ENCODE measurements at places on chromosomes 13 and 19. TPM values are rescaled to one million over a fixed set of nuclear protein-coding genes. Genes with fewer than 3 reads are reported as not detected.
A peak's percentile ranks its signal among the peaks of the same experiment; 100 is the strongest.

DNA sequence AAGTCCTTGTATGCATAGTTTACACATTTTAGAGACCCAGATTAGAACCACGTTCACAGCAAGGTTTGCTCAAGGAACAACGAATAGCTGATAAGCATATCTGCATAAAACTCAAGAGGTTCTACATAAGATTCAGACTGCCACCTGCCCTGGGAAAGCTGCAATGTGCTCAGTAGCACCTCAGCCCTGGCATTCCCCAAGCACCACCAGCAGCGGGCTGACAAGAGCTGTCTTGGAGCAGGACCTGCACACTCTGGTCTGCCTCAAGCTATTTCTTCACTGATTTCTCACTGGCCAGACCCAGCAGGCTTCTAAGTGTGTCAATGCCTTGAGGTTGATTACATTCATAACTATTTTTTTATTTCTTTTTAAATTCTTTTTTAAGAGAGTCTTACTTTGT is 65.8 kb upstream of the UQCRFS1 start:
- no peak for DNase-seq

- no peak for DNase-seq
Observed at GRCh38 chr13:62142048-62142447, 726.4 kb upstream of the PCDH20 start.

PRDX2 gene
- 535 TPM for polyA plus RNA-seq

ADGRE1 gene
- polyA plus RNA-seq, result 0.03 TPM

DNA sequence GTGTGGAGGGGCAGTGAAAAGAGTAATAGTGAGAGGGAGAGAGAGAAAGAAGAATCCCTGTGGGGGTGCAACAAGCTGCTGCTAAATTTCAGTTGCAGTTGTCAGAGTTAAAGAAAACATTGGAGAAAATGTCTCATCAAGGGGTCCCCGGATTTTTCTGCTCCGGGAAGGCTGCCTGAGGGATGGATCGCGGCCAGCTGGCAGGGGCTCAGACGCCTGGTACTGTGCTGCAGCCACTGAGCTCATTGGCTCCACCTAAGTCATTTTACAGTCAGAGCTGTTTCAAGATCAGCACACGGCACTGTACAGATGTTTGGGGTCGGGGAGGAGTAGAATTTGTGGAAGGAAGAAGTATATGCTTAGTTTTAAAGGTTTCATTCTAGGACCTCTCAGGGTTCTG is 106.2 kb downstream of the SHISA2 start:
- DNase-seq, result no peak

DNA sequence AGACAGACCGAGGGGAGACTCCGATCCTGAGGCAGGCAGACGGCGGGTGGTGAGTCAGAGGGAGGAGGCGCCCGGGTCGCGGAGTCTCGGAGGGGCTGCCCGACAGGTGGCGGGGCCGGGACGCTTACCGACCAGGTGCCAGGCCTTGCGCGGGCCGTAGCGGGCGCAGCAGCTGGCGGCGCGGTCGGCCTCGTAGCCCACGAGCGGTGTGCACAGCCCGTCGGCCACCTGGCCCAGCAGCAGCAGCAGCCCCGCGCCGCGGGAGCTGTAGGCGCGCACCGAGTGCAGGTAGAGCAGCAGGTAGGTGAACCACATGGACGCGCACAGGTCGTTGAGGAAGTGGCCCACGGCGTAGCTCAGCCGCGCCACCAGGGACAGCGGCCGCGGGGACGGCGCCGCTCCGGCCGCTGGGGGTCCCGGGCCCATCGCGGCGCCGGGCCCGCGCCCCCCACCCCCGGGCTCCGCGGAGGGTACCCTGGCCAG is 367 bp downstream of the MFSD12 start:
- DNase-seq, result peak; percentile 76

DNA sequence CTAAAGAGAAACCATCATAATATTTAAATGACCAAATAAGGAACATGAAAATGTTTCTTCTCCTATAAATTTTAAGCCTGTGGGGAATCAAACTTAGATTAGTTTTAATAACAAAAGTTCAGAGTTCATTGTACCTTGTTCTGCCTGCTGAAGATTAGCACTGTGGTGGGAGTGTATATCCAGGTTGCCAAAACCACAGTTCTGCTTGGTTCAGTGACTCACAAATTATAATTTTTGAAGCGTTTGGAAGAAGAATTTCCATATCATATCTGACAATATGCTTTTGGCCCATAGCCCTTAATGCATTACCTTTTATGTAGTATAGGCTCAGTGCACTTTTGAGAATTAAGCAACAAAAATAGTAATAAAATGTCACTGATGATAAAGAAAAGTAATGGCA is 545.2 kb downstream of the GPC6 start:
- DNase-seq, result no peak

DNA sequence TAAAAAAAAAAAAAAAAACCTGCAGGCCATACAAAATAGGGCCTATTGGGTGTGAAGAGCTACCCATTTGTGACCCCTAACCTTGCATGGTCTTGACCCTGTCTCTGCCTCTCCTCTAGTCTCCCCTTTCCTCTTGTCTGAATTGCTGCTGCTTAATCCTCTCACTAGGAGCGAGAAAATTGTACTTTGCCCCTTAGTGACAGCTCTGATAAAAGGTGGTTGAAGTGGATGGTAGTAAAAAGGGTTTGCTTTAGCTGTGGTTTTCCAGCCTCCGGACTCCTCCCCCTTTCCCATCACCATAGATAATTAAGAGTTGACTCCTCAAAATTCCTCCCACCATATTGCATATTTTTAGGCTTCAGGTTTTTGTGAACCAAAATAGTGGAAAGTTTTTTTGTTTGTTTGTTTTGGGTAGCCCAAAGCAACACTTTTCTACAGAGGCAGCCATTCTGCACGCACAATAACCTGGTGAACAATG is 23.5 kb downstream of the ACTN4 start:
- DNase-seq, result no peak

ZNF534 gene
- 0.52 TPM for polyA plus RNA-seq

CGB2 gene
- polyA plus RNA-seq, result not detected

- no peak for DNase-seq
Observed at GRCh38 chr13:113756441-113757097, 2.5 kb upstream of the TMEM255B start.

- no peak for DNase-seq
Observed at GRCh38 chr13:112900226-112900600, 68.8 kb upstream of the MCF2L start.

GRCh38 chr13:113915786-113916329 is 52.0 kb upstream of the GAS6 start:
- DNase-seq, result no peak

GRCh38 chr13:22915442-22916082 is 265.2 kb upstream of the SGCG start:
- DNase-seq, result no peak

DNA sequence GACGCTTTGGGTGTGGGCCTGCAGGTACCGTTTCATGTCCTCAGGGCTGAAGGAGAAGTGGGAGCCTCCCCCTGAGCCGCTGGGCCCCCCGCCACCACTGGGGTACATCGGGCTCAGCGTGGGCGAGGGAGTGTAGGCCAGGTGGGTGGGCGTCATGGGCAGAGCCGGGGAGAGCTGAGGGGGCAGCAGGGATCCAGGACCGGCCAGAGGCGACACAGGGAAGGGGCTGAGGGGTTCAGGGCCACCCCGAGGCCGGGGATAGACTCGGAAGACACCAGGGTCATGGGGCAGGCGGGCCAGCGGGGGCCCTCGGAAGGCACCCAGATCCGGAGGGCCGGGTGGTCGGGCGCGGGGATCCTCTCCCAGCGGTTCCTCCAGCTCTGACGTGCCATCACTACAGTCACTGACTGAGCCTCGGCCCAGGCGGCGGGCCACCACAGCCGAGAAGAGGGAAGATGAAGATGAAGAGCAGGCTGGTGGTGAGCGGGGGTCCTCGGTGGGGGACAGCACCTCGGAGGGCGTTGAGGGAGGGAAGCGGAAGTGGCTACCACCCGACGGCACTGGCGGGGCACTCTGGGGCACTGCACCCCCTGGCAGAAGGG is 5.7 kb downstream of the ERF start:
- DNase-seq, result no peak

DNA sequence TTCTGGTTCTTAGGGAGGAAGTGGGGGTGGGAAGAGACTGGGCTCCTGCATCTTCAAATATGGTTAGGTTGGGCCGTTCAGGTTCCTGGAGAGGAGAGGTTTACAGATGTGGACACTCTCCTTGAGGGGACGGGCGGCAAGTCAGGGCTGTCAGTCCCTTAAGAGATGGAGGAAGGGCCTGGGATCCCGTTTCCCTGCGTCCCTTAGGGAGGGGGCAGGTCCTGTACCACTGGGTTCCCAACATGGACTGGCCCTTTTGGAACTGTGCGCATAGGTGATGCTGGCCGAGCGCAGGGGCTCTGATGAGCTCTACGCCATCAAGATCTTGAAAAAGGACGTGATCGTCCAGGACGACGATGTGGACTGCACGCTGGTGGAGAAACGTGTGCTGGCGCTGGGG is 10.9 kb upstream of the CACNG7 start:
- no peak for DNase-seq

- no peak for DNase-seq
Observed at GRCh38 chr13:31195616-31196015, 4.2 kb upstream of the B3GLCT start.

DNA sequence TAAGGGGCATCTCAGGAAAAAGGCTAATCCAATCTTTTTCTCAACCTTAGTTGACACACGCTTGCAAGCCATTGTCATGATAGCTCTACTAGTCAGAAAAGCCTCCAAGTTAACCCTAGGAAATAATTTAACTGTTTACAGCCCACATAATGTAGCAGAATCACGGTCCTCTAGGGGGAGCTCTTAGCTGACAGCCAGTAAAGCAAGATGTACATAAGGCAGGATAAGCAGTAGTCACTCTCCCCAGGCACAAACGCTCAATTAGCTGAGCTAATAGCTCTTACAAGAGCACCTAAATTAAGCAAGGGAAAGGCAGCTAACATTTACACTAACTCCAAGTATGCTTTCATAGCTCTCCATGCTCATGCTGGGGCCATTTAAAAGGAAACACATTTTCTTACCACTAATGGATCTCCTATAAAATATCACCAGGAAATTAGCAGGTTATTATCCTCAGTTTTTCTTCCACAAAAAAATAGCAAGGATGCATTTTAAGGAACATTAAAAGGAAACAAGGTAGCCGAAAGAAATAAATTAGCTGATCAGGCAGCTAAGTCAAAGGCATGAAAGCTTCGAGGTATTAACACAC is 33.7 kb upstream of the ZSCAN5A start:
- no peak for DNase-seq

DNA sequence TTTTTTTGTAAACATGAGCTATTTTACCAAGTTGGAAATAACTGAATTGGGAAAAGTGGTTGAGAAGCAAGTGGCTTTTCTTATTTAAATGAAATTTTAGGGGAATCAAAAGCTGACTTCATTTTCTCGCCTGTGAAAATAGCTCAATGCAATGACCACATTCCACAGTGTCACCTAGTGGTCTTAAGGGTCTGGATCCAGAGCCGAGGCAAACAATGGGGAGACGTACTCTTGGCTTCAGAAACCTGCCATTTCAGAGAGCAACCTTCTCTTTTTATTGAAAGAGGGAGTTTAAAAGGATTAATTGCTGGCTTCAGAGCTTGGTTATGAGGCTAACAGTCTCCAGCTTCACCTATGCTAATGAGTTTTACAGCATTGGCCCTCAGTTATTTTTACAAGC is 39.7 kb upstream of the RXFP2 start:
- DNase-seq, result no peak

DNA sequence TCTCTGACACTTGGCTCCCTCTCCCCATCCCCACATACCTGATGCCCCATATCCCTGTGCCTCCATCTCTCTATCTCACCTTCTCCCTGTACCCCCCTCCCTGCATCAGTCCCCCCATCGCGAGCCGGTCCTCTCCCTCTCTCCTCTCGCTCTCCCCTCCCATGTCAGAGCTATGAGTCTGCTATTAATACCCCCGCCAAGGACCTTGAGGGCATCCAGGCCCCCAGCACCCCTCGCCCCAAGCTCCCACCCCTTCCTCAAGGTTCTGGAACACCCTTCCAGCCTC is 1.6 kb downstream of the GRIN2D start:
- DNase-seq, result no peak

DNA sequence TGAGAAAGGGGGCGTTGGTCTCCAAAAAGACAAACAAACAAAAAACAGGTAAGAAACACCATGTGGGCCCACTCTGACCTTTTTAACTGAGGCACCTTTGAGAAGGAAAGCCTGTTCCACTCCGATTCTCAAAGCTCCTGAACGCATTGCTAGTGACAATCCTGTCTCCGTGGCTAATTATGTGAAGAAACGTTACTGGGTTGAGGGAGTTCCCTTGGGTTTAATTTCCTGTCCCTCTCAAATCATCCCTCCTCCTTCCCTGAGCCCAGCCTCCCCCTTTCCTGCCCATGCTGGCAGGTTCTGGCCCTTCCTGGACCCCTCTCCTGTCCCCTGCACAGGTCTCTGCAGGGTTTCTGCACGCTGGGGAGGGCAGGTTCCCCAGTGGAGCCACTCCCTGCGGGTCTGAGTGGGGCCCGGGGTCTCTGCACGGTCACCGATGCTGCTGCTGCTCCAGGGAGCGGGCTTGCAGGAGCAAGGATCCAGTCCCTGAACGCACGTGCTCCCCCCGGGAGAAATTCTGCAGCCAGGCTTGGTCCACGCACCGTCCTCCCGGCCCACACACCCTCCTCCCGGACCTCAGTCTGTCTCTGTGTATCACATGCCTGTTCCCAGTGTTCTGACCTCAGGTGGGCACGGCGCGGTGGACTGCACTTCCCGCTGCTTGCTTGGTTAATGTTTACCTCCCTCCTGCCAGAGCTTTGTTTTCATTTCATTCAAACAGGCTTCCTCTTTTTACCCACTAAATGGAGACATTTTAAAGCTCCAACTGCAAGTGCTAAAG is 76.4 kb upstream of the MCF2L start:
- DNase-seq, result peak; percentile 28

- DNase-seq, result no peak
Observed at GRCh38 chr13:52944697-52945096, 83.9 kb upstream of the OLFM4 start.

DNA sequence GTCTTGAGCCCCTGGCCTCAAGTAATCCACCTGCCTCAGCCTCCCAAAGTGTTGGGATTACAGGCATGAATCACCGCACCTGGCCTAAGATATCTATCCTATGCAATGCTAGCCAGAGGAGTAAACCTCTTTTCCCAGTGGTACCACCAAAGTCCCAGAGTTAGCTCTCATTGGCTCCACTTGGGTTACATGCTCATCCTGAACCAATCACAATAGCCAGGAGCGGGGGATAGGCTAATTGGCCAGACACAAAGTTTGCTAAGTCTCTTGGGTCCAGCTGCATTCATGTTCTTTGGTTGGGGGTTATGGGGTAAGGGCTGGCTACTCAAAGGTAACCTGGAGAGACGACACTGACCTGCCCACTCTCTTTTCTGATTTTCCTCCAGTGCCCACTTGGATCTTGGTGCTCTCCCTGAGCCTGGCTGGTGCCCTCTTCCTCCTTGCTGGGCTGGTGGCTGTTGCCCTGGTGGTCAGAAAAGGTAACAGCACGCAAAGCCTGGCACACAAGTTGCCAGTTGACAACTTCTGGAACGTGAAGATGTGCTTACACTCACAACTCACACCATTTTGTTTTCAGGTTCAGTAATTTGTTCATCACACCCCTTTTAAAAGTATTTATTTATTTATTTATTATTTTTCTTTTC is 7.8 kb downstream of the C19orf38 start:
- no peak for DNase-seq

THSD1 gene
- polyA plus RNA-seq, result 2.5 TPM

KLF5 gene
- 13.5 TPM for polyA plus RNA-seq

CEACAM19 gene
- polyA plus RNA-seq, result 14.7 TPM

IGFLR1 gene
- polyA plus RNA-seq, result 5.8 TPM

CYP4F12 gene
- polyA plus RNA-seq, result 0.36 TPM

GRCh38 chr19:1068009-1069001 is 1.3 kb downstream of the ARHGAP45 start:
- DNase-seq, result peak; percentile 42

GRCh38 chr13:111629926-111630325 is 309.5 kb downstream of the TEX29 start:
- DNase-seq, result no peak
